ENCODE measurements at places on chromosomes 3 and 15.

DNA sequence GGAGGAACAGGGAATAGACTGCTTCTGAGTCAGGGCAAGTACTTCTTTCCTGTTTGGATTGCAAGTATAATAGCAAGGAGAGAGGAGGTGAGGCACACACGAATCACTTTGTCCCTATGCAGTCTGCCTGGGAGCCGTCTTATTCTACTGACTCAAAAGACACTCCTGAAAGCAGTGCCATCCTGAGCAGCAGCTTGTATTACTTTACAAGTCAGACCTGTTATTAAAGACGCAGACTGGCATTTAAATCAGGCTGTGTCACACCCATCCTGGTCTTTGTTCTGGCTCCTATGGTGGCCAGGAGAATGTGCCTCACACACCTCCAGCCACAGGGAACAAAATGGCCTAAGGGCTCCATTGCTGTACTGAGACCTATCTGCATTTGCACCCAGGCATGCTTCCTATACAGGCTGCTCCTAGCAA, 17.9 kb upstream of the SQOR start:
- no peak for DNase-seq

- DNase-seq = no peak
Measured at GRCh38 chr3:18687286-18687685, 262.1 kb upstream of the SATB1 start.

DNA sequence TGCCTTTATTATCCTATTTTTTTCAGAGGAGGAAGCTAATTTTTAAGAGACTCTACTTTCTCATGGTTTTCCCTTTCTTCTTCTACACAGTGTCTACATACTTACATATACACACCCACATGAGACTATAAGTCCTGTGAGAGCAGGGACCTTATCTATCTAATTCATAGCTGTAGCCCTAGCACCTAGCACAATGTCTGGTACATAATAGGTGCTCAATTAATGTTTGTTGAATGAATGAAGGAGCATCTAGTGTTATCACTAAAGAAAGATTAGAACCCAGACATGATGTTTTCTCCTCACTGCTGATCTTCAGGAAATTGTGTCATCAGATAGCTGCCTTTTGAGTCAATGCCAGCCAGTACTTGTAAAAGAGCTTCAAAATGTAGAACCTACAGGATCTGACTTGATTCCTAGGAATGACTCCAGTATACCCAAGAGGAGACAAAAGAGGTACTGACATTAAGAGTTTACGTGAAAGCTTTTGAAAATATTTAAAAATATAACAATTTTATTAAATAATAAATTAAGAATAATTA, 2.5 kb downstream of the SCG5 start:
- no peak for DNase-seq

GRCh38 chr3:133490468-133491351, 82.8 kb upstream of the CDV3 start:
- DNase-seq = peak; percentile 19

- DNase-seq = no peak
Measured at GRCh38 chr15:57138349-57138788, 219.9 kb downstream of the TCF12 start.

DNA sequence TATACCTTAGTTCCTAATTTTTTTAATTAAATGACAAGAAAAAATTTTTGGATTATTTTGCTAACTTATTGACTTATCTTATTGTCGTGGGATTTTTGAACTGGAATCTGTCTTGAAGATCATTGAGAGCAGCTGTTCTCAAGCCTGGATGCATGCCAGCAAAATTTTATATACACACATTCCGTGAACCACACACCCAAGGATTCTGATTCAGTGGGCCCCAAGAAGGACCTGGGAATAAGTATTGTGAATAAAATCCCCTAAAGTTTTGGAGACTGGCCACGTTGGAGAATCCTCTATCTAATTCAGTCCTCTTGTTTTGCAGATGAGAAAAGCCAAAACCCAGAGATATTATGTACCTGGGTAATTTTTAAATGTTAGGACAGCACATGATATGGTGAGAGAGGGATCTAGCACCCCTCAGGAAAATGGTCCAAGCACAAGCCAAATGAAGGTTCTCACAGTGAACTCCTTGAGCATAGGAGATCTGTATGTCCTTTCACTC, 55.2 kb downstream of the UNC13C start:
- no peak for DNase-seq

- DNase-seq = no peak
Measured at GRCh38 chr3:106305882-106306435, 437.1 kb upstream of the CBLB start.

DNA sequence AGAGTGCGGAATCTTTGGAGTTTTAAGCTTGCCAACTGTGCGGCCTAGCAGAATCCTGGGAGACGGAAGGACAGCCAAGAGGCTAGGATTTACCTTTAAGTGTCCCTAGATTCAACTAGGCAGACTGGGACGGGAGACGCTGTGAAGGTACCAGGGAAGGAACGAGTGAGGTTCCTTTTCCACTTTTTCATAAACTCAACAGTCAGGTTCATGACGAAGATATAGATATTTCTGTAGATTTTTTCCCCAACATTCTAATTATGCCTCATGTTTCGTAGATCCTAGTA, 564 bp upstream of the GABPB1 start:
- no peak for DNase-seq

- no peak for DNase-seq
Measured at GRCh38 chr15:88080616-88081015, 175.9 kb downstream of the NTRK3 start.

DNA sequence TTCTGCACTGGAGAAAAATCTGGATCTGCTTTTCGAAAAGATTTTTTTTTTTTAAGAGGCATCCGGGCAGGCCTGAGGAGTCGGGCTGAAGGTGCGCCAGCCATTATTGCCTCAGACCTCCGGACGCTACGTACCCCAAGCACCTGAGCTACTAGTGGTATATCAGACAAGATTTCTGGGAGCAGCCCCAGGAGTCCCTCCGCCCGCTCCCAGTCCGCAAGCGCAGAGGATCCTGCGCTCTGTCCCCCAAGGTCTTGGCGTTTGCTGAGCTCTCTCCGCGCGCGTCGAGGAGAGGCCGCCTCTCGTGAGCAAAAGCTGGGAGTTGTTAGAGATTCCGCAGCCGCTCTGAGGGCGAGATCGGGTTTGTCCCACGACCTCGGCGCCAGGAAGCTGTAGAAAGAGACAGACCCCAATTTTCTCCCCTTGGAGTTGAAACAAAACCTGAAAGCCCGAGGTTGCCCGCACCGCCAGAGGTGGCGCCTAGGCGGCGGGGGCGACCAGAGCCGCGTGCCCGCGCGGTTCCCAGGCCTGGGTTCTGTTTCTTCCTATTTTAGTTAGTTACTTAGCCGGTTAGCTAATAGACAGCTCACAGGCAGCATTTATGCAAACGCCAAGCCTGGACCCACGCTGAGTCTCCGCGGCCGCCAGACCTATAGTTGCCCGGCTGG, 72.5 kb upstream of the POLG start:
- DNase-seq = no peak

GRCh38 chr15:89550427-89550826, 24.8 kb upstream of the TICRR start:
- no peak for DNase-seq

DNA sequence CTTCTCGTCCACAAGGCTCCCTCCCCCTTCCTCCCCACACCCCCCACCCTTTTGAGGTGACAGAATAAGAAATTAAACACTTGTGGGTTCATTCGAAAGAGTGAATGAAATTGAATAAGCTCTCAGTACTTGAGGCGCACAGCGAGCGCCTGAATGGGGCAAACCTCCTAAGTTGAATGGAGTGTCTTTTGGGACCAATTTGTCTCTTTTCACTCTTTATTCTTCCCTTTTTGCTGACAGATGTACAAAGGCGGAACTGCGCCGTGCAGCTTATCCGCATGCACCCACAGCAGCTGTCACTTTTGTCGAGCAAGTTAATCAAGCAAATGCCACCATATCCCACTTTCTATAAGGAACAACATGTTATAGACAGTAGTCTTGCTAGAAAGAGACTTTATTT, 47.9 kb upstream of the FEZF2 start:
- DNase-seq = no peak

- DNase-seq = no peak
Measured at GRCh38 chr3:64213962-64214379, 11.3 kb downstream of the PRICKLE2 start.

DNA sequence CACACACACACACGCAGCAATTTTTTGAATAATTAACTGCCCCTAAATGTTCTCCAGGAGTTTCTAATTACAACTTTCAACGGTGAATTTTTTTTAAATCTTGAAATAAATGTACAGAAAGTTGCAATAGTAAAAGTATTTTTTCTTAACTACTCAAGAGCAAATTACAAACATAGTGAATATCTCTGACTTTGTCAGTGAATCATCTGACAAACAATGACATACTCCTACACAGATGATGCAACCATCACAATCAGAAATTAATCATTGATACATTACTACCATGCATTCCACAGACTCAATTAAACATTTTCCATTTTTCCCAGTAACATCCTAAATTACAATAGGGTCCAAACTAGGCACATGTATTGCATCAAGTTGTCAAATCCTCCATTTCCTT, 597.3 kb downstream of the NAALADL2 start:
- DNase-seq = no peak

DNA sequence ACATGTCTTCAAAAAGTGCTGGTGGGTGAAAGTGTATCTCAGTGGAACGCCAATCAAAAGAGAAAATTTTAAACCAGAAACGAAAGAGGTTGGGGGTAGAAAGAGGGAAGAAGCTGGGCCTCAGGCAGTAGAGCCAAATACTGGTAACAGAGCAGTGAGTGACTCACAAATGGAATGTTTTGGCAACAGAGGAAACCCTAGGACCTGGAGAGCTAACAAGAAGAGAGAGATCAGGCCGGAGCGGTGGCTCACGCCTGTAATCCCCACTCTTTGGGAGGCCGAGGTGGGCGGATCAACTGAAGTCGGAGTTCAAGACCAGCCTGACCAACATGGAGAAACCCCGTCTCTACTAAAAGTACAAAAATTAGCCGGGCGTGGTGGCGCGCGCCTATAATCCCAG, 450.8 kb upstream of the NAALADL2 start:
- DNase-seq = no peak

DNA sequence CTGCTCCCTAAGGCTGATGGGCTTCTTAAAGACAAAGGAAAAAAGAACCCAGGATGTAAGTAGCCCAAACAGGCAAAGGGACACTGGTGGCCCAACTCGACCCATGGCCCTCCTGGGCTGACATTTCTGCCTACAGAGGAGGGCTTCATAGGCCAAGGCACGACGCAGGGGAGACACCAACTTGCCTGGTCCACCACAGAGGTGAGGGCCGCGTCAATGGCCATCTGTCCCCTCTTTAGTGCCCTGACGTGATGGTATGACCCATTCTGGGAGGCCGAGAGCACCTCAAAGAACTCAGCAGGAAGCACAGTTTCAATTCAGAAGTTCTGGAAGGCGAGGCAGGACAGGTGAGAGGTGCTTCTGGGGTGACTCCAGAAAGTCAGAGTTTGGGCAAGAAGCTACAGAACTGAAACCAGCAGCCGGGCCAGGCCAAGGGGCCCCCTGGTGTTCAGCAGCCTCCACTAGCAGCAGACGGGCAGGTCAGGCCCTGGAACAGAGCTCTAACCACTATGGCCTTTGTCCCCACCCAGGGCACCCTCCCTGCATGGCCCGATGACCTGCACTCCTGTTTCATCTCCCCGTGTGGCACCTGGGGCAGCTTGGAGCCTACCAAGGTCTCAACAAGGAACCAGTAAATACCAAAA, 45.1 kb downstream of the HMCES start:
- DNase-seq = no peak

DNA sequence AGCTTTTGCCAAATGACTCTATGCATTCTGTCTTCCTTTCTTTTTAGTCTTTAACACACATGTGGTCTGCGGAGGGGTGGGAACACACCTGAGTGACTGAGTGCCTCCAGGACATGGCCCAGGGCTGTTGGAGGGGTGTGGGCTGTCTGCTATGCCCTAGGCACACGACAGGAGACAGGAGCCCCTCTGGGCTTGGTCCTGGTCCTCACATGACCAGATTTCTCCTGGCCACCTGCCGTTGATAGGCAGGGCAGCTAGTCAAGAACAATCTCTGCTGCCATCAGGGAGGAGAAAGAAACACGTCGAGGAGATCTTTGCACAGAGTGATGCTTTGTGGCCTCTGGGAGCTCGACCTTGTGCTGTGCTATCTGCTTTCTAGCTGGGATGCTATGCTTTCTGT, 176.6 kb downstream of the KLF13 start:
- no peak for DNase-seq

DNA sequence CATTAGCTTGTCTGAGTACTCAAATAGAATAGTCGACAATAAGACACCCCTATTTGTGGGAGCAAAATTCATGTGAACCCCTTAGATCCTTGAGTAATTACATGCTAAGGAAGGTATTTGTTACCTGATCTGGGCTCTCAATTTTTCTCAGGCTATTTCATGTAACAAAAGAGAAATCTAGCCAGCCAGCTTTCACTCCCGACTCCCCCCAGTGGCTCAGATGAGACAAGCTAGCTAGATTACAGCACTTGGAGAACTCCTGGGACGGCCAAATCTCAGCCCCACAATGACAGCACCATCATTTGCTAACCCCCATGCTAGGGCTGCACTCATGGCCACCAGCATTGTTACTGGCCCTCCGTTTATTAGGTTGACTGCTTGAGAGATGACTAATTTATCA, 41.3 kb downstream of the GLDN start:
- no peak for DNase-seq

DNA sequence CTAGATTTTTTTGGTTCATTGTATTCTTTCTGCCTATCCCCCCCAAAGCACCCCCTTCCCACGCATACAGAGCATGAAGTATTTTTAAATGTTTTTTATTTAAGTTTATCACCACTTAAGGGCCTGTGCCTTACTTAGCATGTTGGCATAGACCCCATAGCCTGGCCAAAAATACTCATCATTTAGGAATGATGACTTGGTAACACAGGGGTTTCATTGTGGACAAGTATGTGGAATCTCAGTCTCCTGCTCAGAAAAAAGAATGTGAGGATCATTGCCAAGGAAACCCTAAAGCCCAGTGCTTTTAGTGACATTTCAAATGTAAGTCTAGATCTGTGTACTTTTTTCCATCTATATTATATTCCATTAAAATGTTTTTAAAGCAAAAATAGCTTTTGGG, 146.3 kb downstream of the ALCAM start:
- no peak for DNase-seq

DNA sequence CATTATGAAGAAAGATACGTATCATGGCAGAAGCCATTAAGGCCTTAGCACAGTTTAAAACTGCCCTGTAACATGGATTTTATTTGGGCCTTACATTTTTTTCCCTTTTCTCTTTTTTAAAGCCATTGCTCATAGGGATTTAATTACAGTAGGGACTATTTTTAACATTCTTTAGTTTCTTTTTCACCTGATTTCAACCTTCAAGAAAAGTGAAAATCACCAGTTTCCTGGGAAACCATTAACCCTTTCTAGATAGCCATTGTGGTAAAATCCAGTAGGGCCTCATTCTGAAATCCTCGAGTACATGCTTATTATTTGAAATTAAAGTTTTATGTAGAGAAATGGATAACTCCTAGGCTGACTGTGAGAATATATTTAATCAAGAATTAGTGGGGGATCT, 3.1 kb downstream of the SPRED1 start:
- no peak for DNase-seq
